MCF 10A (cell line): ENCODE measurements at places on chromosomes 7 and 10. TPM values are rescaled to one million over a fixed set of nuclear protein-coding genes. Genes with fewer than 3 reads are reported as not detected.

The RSPH10B2 gene
- total RNA-seq: not detected in 2 replicates

The PIP4K2A gene
- total RNA-seq: 24.2 and 27.5 TPM in 2 replicates

The FAM131B gene
- total RNA-seq: 0.19 and 0.25 TPM in 2 replicates

- no peak for DNase-seq
- no peak overlapping the region for H3K4me3 ChIP-seq
- peaks cover 12% of the 10 kb centered on the region for H3K4me1 ChIP-seq
Measured at GRCh38 chr10:50554376-50554994, 69.3 kb downstream of the SGMS1 start.

- no peak overlapping the region for H3K27ac ChIP-seq
- H3K27me3 ChIP-seq: peaks cover 12% of the 10 kb centered on the region
- no peak overlapping the region for H3K4me3 ChIP-seq
Measured at GRCh38 chr7:79531116-79531515, 77.6 kb upstream of the MAGI2 start.

DNA sequence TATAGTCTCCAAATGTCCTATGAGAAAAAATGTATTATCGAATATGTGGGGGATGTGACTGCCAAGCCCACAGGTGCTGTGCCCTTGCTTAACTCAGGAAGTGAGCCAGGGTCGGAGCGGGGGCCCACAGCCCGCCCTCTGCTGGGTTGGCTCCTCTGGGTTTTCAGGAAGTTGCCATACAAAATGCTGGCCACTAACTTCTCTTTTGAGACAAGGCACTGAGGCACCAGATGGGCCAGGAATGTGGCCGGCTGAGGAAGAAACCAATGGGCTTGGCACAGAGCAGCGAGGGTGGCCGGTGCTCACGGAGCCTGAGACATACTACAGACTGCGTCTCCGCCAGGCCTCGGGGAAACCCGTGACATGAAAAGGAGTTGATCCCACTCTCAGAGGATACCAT is 58.9 kb downstream of the FAM53B start:
- no peak overlapping the region for H3K27ac ChIP-seq
- H3K4me3 ChIP-seq: no peak overlapping the region
- H3K27me3 ChIP-seq: no peaks in the 10 kb centered on the region
- no peak for DNase-seq

DNA sequence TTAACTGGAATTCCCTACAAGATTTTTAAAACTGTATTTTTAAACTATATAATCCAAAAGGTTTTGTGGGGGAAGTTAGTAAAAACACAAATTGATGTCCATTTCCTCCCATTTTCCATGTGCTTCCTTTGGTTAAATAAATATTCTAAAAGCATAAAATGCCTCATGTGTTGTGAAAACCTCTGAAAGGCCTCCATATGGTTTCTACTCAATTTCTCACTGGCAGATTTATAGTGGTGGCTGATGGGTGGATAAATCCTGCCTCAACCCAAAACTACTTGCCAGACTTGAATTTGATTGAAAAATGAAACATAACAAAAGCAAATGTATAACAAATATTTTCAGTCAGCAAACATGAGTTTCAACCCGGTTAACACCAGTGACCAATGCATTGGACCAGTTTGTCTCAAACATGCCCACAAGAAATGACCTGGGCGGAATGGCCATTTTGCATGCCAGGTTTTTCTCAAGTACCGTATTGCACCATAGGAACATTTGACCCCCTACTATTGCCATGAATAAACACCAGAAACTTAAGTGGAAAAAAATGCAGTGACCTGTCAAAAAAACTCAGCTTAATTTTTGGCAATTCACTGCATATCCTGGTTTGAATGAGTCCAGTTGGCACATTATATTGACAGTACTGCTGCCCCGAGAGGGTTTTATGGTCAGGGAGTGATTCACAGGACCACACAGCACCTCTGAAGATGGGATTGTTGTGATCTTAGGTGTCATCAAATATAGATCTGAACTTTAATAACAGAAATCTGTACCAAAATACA is 454.6 kb upstream of the ANKRD30A start:
- H3K27ac ChIP-seq: no peak overlapping the region
- peak; percentile 11 for DNase-seq
- no peaks in the 10 kb centered on the region for H3K27me3 ChIP-seq

DNA sequence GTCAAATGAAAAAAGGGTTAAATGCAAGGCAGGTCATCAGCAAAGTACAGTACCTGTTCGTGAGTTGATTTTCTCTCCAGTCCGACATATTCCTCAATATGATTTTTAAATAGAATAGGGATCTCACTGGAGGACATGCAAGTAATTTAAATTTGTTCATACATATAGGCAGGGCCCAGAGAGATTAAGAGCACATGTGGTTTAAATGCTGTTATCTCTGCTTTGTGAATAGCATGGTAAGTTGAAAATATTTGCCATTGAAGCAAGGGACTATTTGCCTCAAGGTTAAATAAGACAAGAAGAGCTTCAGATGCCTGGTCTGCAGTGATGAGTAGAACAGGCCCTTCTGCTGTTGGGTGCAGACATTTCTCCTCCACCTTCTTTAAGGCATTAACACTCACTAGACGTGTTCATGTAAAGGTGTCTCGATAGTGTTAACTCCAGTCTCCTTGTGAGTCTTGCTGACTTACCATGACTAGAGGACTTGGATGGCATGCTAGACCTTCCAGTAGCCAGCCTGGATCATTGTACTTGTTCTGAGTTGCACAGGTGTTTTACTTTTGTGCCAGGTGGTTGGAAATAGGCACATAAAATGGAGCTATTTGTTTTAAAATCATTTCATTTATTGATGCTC is 15.6 kb upstream of the AKR1C3 start:
- no peak overlapping the region for H3K27ac ChIP-seq
- H3K36me3 ChIP-seq: no peaks in the 10 kb centered on the region
- DNase-seq: peak; percentile 63

DNA sequence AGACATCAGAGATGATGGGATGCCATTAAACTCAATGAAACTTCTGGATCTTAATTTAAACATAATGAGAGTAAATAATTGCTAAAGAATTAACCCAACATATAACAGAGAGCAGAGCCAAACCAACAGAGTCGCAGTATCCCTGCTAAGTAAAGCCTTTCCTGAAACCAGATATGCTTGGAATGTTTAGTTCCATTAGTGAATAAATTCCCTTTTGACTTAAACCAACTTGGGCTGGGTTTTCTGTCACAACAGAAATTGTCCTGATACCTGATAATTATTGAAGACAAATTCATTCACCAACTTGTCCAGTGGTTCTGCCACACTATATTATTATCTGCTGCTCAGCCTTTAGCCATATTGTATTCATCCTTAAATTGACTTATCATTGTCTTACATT is 286.7 kb downstream of the FZD1 start:
- H3K36me3 ChIP-seq: no peaks in the 10 kb centered on the region
- no peak for DNase-seq
- no peak overlapping the region for H3K27ac ChIP-seq

DNA sequence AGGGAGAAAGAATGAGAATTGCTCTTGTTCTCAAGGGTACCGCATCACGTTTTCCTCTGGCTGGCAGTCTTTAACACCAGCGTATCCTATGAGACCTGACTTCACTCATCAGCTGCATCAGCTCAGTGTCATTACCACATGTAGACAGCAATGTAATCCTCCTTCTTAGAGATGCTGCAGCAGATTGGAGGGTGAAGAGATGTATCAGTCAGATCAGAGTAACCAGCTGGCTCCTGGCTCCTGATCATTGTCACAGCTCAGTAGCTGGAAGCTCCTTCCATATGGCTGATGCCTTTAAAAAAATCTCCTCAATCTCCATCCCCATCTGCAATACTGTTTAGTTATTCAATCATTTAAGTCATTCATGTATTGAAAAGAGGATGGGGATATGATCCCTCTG is 39.7 kb upstream of the EPHB6 start:
- no peaks in the 10 kb centered on the region for H3K4me1 ChIP-seq
- H3K27me3 ChIP-seq: peaks cover 90% of the 10 kb centered on the region
